Urothelium cell line (cell line): ENCODE measurements at places on chromosomes 5 and 9.

DNA sequence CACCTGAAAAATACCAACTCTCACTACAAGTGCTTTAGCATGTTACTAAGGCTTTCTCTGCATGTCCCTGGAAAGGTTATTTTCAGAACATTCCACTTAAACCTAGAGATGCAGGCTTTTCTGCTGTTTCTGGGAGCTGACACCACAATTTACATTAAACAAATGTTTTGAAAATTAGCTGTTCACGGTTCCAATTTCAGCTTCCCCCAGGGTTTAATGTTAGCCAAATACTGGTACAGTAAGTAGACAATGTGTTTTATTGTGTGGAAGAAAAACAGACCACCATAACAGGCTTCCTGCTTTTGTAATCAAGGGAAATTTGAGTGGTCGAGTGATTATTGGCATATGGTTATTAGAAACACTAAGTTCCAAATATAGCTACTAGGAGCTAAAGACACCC lies 32.0 kb downstream of the MACROH2A1 start:
- no peak for DNase-seq

DNA sequence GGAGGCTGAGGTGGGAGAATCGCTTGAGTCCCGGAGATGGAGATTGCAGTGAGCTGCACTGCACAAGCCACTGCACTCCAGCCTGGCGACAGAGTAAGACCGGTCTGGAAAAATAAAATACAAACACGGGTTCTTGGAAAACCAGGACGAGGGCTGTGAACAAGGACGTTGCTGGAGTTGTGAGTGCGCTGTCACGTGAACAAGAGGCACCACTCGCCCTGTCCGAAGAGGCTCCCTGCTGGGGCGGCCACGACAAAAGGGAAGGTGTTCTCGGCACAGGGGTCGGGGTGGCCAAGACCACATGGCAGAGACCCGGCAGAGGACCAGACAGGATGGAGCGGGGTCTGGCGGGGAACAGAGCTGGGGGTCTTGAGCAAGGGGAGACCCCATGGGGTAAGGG lies 30.6 kb upstream of the UBAC1 start:
- no peak for DNase-seq

- peak; percentile 53 for DNase-seq
Observed at GRCh38 chr5:144142139-144142823, 28.2 kb downstream of the YIPF5 start.

- no peak for DNase-seq
Observed at GRCh38 chr9:13868336-13868735, 445.6 kb downstream of the NFIB start.
